ENCODE measurements at places on chromosomes 3 and 15.

DNA sequence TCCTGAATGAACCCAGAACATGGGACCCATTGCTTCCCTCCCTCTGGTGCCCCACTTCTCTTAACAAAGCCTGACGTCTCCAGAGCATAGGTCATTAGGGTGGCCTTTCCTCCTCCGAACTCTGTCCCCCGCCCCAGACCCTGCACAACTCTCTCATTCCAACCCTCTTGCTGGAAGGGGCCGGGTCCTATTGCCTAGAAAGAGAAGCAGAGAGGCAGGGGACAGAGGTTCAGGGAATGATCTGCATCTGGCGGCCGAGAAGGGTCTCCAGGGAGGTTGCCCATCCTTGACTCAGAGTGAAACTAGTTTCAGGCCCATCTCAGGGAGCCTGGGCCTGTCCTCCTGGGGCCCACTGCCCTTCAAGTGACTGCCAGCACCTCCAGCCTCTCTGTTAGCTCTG lies 79.0 kb downstream of the LINGO1 start:
- DNase-seq = no peak

DNA sequence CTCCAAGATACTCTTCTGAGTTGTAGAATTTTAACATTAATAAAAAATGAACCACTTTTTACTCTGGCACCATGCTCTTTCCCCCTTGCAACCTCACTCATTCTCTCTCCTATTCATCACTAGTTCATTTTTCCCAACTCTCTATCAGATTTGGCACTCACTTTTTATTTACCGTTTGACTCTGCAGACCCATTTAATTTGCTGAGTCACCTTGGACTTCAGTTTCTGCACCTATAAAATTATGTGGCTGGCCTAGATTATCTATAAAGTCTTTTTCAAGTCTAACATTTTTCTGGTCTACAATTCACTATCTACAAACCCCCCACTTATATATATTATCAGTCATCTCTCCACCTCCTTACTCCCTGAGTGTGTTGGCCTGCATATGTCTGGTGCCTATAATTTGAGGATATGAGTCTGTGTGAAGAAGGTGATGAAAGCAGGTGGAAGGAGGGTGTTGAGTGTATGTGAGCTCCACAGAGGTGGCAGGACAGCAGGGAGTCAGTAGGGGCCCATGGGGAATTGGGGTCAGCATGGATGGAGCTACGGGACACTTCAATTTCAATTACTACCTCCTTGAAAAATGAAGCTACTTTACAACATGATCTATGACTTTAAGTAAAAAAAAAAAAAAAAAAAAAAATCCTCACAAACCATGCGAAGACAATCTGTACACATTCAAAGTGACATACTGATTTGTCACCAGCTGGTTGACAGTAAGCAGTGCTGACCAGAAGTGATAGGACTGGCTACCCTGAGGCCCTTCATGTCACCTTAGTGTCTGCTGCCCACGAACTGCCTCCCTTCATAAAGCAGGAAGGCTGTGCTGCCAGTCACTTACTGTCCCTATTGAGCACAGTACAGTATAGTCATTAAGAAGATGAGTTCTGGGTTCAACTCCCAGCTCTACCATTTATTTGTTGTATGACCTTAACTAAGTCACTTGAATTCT lies 334.2 kb upstream of the IL12A start:
- DNase-seq = no peak

DNA sequence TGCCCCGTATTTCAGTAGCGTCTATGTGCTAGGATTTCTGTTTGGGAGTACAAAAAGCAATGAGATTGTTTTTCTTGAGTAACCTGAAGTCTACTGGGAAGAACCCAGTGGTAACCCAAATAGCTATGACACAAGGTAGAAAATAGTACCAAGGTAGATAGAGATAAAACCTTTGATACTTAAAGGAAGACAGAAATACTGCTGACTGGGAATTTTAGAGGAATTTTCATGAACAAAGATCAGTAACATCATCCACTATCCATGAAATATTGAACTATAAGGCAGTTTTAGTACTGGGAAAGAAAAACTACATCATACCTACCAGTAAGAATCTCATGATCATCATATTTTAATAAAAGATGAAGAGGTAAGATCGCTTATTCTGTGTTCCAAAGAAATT lies 489.8 kb downstream of the LPP start:
- no peak for DNase-seq

DNA sequence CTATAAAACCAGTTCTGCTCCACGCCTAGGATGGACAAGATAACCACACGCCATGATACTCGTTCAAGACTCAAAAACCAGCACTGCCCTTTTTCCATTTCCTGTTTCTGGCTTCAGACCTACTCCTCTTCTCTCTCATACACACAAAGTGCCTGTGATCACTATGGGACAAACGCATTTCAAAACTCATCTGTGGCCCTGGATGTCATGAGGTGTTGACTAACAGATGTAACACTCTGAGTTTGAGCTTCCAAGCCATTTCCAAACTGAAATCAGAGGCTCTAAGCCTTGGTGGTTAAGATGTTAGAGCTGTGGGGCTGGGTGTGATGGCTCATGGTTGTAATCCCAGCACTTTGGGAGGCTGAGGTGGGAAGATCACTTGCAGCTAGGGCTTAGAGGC lies 55.7 kb upstream of the LMOD3 start:
- DNase-seq = no peak

DNA sequence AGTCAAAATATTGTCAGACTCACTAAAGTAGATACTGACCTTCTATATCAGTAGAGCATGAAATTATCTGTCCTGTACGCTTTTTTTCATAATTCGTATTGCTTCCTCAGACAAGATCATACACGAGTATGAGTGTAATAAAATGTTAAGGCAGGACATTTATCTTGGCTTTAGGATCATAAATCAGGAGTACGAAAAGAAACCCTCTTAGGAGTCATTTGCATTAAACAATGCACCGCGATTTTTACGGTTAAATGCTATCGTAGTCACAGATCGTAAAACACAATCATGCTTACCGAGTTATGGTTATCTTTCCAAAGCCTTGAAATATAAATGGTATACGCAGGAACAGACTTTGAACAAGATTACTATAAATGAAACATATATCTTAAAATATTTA lies 510.3 kb upstream of the ROBO1 start:
- no peak for DNase-seq

DNA sequence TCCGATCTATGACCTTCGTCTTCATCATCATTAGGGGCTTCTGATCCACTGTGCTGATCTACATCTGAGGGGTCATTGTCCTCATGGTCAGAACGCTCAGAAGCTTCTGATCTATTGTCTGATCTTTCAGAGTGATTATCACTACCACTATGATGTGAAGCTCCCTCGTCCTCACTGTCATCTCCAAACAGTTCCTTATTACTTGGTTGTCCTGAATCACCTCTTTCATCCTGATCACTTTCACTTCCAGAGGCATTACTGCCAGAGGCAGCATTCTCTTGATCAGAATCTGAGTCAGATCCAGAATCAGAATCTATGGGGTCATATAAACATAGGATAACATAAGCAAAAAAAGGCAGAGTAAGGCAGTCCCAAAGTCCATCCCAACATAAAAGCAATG lies 5.4 kb downstream of the LEO1 start:
- DNase-seq = no peak

- DNase-seq = no peak
These were observed 220.1 kb downstream of the MCTP2 start for GRCh38 chr15:94451466-94451865.

DNA sequence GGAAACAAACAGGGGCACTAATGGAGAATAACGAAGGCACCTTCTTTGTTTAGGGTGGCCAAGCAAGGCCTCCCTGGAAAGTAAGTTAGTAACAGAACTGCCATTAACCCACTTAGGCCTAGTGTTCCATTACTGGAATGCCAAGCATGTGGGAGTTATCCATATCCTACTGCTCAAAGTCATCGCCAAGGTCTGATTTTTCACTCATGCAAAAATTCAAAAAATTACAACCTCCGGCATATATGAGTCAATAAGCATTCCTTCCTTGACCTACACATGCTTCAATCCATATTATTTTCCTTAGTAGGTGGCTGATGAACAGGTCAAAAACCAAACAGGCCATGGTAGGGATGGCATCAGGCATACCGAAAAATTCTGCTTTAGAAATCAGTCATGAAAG lies 1097.2 kb downstream of the FHIT start:
- DNase-seq = no peak

DNA sequence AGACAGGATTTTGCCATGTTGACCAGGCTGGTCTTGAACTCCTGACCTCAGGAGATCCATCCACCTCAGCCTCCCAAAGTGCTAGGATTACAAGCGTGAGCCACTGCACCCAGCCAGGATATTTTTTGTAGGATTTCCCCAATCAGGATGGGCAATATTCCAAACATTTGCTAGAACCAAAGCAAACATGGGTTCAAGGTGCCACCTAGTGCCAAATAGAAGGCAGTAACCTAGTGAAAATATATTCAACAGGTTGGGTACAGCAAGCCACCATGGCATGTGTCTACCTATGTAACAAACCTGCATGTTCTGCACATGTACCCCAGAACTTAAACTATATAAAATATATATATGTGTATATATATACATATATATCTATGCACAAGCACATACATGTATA lies 185.9 kb upstream of the CADM2 start:
- DNase-seq = no peak

GRCh38 chr3:60461267-60461666 lies 790.0 kb downstream of the FHIT start:
- DNase-seq = no peak

DNA sequence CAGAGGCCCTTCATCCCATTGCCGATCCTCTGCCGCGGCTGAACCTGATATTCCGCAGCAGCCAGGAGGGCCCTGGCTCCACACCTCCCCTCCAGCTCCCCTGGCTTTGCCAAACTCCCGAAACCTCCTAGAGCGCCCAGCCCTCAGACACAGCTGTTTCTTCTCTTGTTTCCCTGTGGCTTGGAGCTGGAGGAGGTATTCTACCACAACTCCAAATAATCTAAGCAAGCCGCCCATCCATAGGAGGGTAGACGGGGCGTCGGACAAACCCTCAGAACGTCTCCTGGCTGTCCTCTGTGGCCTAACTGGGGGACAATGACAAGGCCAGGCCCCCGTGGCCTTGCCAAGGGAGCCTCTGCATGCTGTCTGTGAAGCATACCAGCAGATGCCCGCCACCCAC lies 10.4 kb downstream of the PLA2G4D start:
- DNase-seq = no peak

DNA sequence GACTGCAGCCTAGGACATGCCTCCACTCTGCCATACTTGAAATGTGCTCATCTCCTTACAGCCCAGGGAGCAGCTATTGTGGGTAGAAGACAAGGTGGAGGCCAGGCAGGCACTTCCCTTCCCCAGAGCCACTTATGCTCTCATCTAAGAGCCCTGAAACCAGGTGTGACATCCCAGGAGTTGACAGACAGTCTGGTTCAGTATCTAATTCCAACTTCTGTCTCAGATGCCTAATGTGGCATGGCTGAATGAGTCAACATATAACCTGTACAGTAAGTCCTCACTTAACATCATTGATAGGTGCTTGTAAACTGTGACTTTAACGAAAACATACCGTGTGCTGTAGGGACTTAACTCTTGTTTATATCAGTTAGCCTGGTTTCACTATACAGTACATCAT lies 1.2 kb upstream of the CAPN3 start:
- DNase-seq = no peak

DNA sequence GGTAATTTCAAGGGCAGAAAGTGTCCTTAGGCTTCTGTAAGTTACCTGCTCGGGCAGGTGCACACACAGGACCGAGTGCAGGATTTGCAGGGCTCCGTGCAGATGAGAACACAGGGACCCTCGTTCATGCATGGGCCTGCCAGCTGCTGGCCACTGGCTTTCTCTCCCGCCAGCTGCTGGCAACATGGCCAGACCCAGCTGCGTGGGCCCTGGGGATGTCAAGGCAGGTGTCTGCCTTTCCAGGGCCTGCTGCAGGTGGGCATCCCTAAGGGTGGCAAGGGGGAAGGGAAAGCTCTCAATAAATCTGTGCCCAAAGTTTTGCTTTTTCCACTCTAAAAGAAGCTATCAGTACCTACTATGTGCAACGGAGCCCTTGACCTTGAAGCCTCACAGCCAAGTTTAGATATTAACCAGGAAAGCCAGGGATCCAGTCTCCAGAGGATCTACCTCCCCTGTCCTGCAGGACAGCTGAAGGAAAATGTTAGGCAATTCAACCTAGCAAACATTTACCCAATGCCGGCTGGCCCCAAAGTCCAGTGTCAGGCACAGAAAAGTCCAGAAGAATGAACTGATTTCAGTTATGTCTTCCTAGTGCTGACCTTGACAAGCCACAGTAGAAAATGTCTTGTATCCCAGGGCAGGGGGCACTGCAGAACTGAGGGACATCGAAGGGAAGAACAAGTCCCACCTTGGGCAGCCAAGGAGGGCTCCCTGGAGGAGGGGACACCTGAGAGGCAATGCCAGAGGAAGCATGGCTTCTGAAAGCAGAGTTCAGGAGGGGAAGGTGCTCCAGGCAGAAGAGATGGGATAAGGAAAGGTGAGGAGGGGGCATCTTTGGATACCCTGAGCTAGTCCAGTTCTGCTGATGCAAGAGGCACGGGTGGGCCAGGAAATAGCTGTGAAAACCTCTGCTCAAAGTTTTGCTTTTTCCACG lies 26.4 kb downstream of the NUP210 start:
- no peak for DNase-seq

DNA sequence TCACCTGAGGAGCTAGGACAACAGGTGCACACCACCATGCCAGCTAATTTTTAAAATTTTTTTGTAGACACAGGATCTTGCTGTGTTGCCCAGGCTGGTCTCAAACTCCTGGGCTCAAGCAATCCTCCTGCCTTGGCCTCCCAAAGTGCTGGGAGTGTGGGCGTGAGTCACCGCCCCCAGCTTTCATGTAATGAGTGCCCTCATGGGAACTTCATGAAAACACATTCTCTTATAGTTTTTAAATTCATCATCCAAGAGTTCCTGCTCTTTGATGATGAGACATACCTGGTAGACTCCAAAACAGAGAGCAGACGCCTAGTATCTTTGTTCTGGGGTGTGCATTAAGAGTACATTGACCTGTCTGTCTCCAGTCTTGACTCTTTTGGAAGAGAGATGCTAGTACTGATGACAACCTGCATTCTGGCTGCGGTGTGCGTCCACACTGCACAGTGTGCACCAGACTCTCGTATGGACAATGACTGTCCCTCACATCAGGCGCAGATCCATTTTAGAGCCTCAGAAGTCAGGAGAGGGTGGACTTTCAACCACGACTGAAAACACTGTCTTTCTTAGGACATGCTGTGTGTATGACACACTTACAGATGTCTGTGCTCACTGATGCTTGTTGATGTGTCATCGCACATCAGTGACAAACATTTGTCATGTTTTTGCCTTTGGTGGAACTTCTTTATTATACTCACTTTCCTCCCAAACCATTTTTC lies 2.0 kb downstream of the NRROS start:
- DNase-seq = no peak

- DNase-seq = no peak
These were observed 91.2 kb downstream of the TLE3 start for GRCh38 chr15:70006259-70007147.

GRCh38 chr3:121975702-121976302 lies 46.2 kb downstream of the ILDR1 start:
- DNase-seq = no peak

DNA sequence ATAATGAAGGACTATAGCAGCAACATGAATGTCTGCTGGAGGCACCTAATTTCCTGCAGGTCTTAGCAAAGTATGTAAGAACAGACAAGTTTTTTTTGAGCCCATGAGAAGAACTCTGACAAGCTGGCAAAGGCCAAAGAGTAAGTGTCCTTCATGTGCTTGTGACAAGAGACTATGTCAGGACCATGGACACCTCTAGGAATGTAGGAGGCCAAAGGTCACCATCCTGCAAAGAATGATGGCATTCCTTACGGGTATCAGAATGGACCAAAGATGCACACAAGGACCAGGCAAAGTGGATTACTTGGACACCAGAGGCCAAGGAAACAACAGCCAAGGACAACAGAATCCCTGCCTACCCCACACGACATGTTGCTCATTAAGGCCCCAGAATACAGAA lies 858.5 kb upstream of the CFAP20DC start:
- no peak for DNase-seq
